Temporal lobe (tissue), 4 donors: ENCODE measurements at places on chromosomes 7 and 10. TPM values are rescaled to one million over a fixed set of nuclear protein-coding genes. Genes with fewer than 3 reads are reported as not detected.

The NME8 gene
- total RNA-seq = not detected

The EMX2 gene
- total RNA-seq = 3.7 TPM

The ASZ1 gene
- not detected for total RNA-seq

The SFRP4 gene
- 2.5 TPM for total RNA-seq

The PHF14 gene
- 152 TPM for total RNA-seq

The GALNT17 gene
- total RNA-seq = 26.3 TPM

The NEUROD6 gene
- 325 TPM for total RNA-seq

The STEAP1B gene
- total RNA-seq = 1.2 TPM

The EBF3 gene
- total RNA-seq = 0.74 TPM

The CRYGN gene
- total RNA-seq = 0.25 TPM

The ZPBP gene
- not detected for total RNA-seq

The RELN gene
- total RNA-seq = 52.6 TPM

The SPDYE9 gene
- 0.49 TPM for total RNA-seq

The DPYSL4 gene
- 39.3 TPM for total RNA-seq

The GDF2 gene
- total RNA-seq = not detected

The NSUN6 gene
- 30.0 TPM for total RNA-seq

The SLC35G1 gene
- total RNA-seq = 4.9 TPM

The CRHR2 gene
- 0.98 TPM for total RNA-seq

The ZSWIM8 gene
- total RNA-seq = 24.8 TPM

The SPDYE1 gene
- total RNA-seq = not detected

The TMEM229A gene
- 0.74 TPM for total RNA-seq

The KIAA1217 gene
- 5.2 TPM for total RNA-seq

The CALU gene
- 36.4 TPM for total RNA-seq

The GBF1 gene
- total RNA-seq = 23.1 TPM
